ENCODE measurements at places on chromosomes 4 and X. TPM values are rescaled to one million over a fixed set of nuclear protein-coding genes. Genes with fewer than 3 reads are reported as not detected.

Gene MAGED2
- 92.7 TPM for total RNA-seq

Gene ZNF41
- total RNA-seq, result 16.5 TPM

Gene ASB12
- total RNA-seq, result 3.0 TPM

Gene HAUS7
- 16.7 TPM for total RNA-seq

Gene HEPH
- 20.3 TPM for total RNA-seq

Gene HTN3
- total RNA-seq, result not detected

Gene PITX2
- total RNA-seq, result 0.19 TPM

Gene KCNE5
- not detected for total RNA-seq

Gene FOXR2
- total RNA-seq, result not detected

Gene EXOC1L
- total RNA-seq, result not detected

Gene ESX1
- total RNA-seq, result not detected

Gene CCKAR
- 0.20 TPM for total RNA-seq

Gene SH3BGRL
- total RNA-seq, result 20.7 TPM

Gene ZMAT1
- 7.3 TPM for total RNA-seq

Gene CDKL5
- 10.2 TPM for total RNA-seq

DNA sequence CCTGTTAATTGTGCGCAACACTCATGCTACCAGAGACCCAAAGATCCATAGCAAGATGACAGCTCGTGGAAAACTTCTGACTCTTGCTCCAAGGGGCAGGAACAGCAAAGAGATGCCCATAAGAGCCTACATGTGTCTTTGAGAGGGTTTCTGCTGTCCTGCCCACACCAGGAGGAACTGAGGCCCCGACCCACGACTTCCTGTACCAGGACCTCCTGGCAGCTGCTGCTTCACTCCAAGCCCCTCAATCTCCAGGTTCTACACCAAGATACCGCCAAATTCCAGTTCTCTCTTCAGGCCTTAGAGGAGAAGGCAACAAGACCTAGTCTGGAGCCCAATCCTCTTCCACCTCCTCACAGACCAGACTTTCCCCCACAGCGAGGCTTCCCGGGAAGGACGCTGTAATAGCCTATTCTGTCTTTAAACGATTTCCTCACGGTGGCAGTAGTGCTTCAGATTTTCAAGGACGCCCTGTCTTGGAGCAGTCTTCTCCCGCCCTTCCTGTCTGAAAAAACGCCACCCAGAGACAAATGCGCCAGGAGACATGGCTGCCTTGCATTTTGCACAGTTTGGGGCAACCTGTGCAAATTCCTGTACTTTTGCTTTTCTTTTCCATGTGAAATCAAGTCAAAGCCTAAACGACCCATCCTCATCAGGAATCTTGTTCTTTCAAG is 230.2 kb upstream of the STK26 start:
- peak; percentile 90 for DNase-seq

DNA sequence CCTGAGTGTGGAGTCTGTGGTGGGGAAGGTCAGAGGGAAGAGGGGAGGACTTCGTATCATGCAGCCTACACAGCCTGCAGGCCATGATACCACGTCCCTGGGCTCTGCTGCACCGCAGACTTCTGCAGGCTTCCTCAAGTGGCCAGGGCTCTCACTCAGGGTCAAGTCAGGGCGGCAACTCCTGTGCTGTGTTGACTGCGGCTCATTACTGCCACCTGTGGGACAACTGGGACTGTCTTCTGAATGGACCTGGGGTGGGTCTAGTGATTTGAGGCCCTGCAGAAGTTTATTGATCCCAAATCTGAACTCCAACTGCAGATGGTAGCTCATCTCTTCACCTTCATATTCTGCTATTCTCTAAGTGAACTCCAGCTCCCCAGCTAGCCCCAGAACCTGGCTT is 167.1 kb downstream of the NSUN7 start:
- DNase-seq, result peak; percentile 39

GRCh38 chr4:157290622-157291021 is 70.1 kb downstream of the GRIA2 start:
- DNase-seq, result no peak

DNA sequence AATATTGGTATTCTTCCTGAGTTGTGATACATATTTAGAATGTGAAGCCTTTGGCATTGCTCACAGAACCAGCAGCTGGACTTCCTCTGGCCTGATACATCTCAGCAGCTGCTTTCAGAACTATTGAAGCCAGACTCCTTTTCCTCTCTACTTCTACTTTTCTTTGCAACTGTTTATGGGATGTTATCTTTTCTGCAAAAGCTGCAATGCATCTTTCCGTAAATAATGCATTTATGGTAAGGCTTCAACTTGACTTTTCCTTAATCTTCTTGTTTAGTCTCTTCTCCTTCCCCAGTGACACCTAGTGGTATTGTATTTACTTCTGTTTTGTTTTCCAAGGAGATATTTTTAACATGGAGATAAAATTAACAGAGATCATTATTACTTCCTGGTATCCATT is 1548.7 kb downstream of the PCDH7 start:
- no peak for DNase-seq

DNA sequence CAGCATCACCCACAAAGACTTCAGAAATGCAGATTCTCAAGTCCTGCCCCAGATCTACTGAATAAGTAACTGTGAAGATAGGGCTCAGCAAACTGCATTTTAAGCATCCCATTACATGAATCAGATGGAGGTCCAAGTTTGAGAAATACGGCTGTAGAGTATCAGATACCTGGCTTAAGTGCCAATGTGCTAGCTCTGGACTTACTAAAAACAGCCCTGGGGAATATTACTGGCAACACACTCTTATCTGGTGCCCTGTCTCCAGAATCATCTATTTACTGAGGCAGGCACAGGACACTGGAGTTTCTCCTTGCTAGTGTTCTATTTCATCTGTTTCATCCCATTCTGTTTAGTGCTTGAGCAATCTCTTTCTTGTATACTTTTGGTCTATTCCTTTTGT is 105.1 kb downstream of the SPOCK3 start:
- DNase-seq, result no peak

DNA sequence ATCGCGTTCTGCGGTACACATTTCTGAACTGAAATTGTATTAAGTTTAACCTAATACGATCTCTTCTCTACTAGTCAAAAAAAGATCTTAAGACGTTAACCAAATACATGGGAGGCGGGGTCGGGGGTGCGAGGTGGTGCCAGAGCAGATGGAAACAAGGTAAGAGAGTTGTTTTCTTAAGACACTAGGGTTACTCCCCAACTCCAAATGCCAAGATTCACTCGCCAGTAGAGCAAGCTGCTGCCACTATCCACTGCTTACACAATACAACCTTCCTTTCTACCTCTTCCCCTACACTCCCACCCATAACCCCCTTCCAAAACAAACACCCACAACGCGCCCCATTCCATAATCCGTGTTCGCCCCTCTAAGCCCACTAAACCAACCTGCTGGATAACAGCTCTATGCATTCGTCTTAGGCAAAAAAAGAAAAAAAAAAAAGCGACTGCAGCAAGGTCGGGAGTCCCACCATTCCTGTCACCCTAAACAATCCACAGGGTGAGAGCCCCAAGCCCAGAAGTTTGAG is 1.3 kb downstream of the LCORL start:
- DNase-seq, result no peak

DNA sequence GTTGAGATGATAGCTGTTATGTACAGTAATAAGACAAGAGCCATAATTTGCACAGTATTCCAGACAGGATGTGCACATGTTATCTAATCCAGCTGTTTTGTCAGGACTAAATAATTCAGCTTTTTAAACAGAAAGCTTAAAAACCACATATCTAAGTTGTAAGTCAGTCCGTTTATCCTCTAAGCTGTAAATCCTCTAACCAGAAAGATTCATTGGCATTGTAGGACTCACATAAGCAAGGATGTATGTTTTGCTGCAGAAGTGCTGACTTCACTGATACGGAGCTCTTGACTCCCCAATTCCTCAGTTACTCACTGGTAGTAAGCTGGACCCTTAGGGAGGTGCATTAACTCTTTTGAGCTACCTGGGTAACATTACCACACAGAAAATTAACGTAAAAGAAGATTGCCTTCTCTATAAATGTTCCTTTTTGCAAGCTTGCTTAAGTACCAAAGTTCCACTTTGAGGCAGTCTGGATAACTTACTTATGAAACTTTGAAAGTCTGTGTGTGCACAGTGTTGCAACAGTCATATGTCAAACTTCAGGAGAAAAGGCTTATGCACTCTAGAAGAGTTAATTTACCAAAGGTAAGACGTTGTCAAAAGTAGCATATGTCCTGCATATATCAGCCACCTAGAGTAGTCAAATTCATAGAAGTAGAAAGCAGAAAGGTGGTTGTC is 58.3 kb upstream of the MAGEB2 start:
- DNase-seq, result no peak

DNA sequence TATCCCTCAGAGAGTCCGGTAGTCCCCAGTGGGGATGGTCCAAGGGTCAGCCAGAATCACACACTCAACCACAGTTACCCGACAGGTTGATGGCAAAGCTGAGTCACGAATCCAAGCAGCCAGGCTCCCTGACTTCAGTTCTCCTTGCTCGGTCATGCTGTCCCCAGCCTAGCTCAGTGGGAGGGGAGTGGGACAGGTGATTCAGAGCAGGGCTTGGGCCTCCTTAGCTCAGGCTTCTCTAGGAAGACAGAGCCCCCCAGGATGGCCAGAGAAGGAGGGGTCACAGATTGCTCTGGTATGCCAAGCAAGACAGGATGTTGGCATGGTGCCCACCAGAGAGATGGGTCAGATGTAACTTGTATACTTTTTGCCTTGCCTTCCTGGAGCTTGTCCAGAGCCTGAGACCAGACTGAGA is 66.5 kb downstream of the EFNB1 start:
- DNase-seq, result peak; percentile 71

- no peak for DNase-seq
Observed at GRCh38 chr4:172751550-172751949, 417.1 kb upstream of the GALNT7 start.

DNA sequence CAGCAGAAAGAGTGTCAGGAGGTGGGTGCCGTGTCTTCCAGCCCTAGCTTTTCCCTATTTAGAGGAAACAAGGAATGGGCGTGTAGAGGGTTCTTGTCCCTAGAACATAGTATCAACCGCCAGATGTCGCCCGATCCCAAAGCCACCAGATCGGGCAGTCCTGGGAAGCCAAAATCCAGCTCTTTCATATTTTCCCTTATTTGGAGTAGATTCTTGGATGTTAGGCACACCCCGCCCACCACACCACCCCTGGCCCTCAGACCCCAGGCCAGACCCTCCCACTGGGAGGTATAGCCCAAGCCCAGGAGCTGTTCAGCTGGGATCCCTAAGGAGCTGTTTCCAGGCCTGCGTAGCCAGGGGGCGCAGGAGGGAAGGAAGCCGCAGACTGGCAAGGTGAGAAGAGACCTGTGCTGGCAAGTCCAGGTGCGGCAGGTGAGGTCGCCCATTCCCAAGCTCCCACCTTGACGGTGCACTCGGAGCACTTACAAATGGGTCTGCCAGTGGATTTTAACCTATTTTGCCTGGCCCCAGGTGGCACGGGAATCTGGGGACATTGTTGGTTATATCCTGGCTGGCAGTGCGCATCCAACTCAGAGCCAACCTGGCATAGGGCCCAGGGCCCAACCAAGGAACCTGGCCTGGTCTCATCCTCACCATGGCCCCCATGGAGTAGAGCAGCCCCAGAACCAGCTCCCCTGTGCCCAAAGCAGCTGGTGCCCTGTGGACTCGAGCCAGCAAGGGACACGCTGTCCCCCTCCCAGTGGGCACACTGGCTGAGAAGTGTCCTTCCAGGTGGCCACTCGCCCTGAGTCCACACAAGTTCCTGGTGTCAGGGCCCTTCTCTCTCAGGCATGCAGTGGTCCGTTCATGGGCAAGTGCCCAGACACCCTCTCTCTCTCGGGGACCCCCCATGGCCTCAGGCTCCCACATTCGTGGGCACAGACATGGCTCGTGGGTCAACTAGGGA is 811 bp downstream of the FLNA start:
- peak; percentile 69 for DNase-seq

DNA sequence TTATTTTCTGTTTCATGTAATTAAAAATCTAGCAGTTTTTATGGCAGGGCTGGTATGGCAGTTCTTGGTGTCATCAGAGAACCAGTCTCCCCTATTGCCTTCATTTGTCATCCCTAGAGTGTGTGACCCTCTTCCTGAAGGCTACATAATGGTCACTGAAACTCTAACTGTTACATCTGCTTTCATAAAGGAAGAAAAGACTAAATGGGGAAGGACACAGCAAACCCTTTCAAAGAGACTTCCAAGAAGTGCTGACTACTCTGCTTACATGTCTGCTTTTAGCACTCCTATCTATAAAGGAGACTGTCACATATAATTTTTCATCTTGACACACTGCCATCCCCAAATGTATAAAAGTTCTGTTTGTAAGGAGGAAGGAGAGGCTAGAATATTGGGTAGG is 105.9 kb upstream of the DIAPH2 start:
- no peak for DNase-seq

- no peak for DNase-seq
Observed at GRCh38 chr4:7747566-7747965, 192.1 kb downstream of the AFAP1 start.

DNA sequence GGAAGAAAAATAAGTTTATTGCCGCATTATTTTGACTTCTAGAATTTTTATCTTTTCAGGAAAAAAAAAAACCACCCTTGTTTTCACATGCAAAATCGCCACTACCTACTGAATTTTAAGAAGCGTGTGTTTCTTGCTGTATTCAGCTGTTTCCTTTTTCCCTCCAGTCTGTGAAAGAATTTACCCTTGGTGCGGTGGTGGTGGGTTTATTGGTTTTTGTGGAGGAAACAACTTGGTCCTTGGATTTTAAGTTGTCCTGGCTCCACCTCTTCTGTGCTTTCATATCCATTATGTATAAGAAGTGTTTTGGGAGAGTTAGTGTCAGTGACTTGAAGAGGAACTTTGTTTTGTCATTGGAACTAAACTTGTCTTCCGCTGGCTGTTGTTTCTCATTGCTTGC is 8.1 kb downstream of the RAPGEF2 start:
- no peak for DNase-seq

DNA sequence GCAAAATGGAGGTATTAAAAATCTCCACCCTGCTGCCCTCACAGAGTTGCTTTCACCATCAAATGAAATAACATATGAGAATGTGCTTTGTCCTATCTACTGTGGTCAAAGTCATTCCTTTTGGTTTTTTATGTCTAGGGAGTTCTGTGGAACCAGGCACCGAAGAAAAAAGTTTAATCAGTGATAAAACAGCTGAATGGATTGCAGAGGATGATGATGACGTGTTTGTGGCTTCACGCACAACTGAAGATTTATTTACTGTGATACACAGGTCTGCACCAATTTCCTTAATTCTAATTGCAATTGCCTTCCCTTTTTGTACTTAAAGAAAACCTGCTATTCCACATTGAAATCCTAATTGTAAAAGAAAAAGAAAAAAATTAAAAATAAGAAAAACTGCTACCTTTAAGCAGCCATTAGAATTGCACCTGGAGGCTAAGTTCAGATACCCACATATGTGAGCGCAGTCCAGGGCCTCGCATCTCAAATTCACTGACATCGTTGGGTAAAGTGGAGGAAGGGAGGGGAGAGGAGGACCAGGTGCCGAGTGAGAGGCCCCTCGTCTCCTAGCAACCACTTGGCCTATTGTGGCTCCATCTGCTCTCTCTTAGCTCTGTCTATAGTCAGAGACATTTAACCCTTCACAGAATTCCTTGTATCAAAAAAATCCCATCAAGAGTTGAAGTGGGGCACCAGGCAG is 10.5 kb upstream of the RTL5 start:
- no peak for DNase-seq

DNA sequence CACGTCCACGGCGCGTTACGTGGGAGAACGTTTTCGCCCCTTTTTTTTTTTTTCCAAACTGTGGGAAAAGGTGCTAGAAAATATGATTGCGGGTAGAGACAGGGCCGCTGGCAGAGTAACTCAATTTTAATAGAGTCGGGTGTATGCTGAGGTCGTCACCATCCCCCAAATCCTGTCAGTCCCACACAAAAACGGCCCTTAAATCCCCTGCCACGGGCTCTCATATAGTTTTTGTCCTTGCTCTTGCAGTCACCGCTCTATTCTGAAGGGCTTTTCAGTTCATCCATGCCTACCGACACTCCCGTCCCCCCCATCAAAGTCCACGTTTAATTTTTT is 796 bp upstream of the MED14 start:
- DNase-seq, result no peak
